ENCODE measurements at places on chromosomes 12 and 14.

DNA sequence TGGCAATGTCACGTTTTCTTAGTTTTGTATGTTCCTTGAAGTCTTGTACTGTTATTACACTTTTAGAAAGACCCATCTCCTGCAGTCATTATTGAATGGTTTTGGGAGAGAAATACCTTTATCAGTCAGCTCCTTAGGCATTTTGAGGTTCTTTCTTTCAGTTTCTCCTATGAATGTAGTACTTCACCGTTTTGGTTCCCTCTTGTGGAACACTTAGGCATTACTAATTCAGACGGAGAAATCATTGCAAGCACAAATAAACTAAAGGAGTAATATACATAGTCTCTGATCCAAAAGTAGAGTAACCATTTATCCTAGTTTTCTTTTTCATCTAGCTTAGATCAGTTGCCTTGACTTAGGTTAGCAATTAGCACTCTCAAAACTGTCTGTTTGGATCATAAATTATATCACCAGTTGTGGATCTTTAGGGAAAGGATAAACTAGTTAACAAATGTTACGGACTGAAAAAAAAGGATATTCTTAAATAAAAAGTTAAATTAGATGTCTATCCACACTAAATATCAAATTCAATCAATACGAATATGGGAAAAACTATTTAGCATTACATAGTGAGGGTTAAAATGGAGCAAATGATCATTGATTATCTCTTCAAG, 1538.3 kb upstream of the SEL1L start:
- no peak for DNase-seq

GRCh38 chr14:99202516-99202915, 69.5 kb downstream of the BCL11B start:
- no peak for DNase-seq

- DNase-seq: no peak
Measured at GRCh38 chr14:106843951-106844483, 1317.6 kb downstream of the TMEM121 start.

DNA sequence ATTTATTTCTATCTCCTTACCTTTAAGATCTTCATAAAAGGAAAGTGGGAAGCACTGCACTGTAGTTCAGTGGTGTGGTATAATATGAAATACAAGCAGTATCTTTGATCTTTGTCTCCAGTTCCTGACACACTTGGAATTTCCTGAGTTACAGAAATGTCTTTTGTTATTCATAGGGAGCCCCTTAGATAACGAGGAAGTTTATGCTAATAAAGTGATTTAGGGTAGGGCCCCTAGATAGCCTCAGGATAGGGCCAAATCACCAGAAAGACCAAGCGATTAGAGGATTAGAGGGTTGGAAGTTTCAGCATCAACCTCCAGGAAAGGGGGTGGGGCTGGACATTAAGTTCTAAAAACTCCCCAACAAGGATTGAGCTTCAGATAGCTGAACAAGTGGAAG, 29.9 kb upstream of the DDHD1 start:
- no peak for DNase-seq

DNA sequence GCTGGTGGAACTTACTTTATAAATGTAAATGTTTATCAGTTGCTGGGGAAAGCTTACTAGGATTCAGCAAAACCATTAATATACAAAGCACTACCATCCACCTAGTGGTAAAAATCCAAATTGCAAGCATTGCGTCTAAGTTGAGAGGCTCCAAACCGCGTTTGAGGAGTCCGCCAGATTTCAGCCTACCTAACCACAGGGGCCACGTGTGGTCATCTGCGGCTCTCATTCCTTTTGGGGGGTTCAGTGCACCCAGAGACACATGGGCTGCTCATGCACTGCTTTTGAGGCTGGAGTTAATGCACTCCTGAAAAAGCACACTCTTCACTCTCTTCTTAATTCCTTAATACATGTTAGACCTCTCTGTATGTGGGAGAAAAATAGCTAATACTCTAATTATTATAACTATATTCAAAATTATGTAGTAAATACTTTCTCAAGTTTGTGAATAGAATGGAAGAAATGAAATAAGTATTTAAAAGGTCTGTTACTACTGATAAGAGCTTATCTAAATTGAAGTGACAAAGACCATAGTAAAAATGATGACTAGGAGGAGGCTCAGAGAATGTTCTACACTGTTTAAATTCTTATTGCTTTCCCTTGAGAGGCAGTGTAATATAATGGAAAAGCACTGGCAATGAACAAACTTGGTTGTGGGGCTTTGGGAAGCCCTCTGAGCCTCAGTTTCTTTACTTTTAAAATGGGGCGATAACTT, 41.4 kb upstream of the MANSC4 start:
- peak; percentile 7 for DNase-seq

DNA sequence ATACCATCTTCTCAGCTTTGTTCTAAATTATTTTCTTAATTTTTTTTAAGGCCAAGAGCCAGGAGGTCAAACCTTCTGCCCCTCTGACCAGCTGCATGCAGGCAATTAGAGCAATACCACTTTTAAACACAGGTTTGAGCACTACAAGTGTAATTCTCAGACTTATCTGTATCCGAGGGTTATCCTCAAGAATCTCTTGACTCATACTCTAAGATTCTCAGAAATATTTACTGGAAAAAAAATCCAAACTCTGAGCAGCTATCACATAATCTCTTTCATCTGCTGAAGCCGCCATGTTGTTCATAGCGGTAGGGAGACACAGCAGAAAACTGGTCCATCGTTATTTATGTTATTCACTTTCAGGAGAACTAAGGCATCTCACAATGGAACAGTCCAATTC, 27.4 kb upstream of the PTHLH start:
- DNase-seq: no peak

GRCh38 chr14:52268279-52269061, 972 bp downstream of the PTGDR start:
- DNase-seq: no peak

DNA sequence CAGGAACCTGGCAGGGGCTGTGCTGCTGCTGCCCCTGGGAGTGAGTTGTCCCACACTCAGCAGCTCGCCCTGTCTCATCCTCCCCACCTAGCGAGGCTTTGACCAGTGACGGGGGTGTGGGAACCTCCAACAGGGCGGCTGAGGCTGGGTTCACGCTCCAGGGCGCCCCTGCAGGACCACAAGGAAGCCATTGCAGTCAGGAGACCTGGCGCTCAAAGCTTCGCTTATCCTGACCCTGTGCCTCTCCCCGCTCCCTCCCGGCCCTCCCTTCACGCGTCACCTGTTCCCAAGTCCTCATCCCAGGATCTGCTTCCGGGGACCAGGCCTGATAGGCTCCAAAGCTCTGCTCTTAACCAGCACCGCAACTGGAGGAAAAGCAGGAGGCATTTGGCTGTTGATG, 272.0 kb upstream of the SFSWAP start:
- no peak for DNase-seq

- no peak for DNase-seq
Measured at GRCh38 chr14:71554959-71555612, 377.1 kb upstream of the RGS6 start.

GRCh38 chr12:51941604-51942003, 9.9 kb upstream of the ACVR1B start:
- no peak for DNase-seq

GRCh38 chr12:92070864-92071445, 74.7 kb downstream of the BTG1 start:
- no peak for DNase-seq

GRCh38 chr14:75454963-75455546, 27.2 kb downstream of the JDP2 start:
- DNase-seq: no peak

DNA sequence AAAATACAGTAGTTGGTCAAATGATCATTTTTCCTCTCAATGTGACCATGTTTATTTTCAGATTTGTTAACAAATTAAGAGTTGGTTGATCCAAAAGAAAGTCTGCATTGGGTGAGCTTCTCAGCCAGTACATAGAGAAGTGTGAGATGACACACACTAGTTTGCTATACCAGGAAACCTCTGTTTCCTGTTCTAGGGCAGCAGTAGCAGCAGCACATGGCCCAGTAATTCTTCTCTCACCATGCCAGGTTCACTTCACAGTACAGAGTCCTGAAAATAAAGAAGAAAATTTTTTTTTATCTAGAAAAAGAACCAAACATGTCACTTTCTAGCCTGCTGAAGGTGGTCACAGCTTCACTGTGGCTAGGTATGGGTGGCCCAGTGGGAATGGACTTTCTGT, 250.2 kb upstream of the OR4E1 start:
- peak; percentile 27 for DNase-seq
